ENCODE measurements at places on chromosomes 2 and 18.
A peak's percentile ranks its signal among the peaks of the same experiment; 100 is the strongest.

DNA sequence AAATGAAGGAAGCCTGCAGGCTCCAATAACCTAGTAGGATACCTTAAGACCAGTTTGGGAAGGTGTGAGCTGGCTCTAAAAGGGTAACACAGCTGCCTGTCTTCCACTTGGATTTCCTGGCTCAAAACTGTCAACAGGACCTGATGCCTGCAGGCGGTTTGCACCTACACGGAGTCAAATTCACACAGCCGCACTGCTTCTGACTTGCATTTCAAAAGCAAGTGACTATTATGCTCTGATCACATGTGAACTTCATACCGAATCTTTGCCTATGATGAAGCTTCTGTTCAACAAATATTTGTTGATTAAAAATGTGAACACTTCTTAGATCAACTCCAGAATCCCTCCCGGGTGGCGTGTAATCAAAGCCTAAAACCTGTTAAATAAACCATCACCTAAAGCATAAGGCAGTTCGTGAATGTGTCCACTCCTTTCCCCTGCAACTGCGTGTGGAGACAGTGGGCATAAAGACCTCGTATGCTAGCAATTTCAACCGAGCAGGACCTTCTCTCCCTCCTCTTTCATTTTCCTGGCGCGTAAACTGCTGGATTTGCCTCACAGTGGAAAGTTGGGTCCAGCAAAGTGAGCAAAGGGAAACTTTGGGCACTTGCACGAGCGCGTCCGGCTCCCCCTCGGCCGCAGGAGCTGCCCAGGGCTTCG, 784 bp downstream of the CRACDL start:
- DNase-seq, result no peak

GRCh38 chr2:133788386-133788785, 220.1 kb upstream of the NCKAP5 start:
- DNase-seq, result no peak

- peak; percentile 75 for DNase-seq
Measured at GRCh38 chr2:74845217-74845751, 11.4 kb downstream of the HK2 start.

- DNase-seq, result no peak
Measured at GRCh38 chr18:13440277-13441248, 222.0 kb downstream of the LDLRAD4 start.

GRCh38 chr2:101135412-101136296, 15.5 kb downstream of the TBC1D8 start:
- DNase-seq, result no peak

- DNase-seq, result no peak
Measured at GRCh38 chr2:112787729-112788393, 3.6 kb upstream of the IL1A start.

- DNase-seq, result no peak
Measured at GRCh38 chr18:70429847-70430500, 141.1 kb downstream of the SOCS6 start.

- peak; percentile 37 for DNase-seq
Measured at GRCh38 chr2:182915369-182916326, 49.2 kb upstream of the FRZB start.

DNA sequence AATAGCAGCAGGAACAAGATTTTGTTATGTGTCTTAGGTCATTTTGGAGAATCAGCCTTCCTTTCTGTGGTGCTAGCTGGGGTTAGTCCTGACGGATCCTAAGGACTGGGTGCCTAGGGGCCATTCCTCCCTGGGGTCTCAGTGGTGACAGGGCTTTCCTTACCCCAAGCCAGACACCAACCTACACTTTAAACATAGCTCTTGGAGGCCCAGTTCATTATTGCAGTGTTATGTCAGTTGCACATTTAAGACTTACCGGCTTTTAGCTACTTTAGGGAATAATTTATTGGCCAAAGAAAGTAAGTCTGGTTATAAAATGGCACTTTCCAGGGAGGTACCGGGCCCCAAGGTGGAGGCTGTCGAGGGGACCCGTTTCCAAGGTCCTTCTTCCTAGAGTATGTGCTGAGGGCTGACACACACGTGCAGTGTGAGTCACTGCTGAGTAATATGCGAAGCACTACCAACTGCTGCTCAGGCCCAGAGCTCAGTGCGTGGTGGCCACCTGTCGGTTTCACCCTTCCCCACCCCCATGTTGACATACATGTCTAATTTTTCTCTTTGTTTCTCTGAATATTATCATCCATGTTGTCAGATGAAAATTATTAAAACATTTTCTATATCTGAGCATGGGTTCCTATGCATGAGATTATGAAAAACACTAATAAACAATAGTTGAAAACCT, 37.0 kb upstream of the GRHL1 start:
- no peak for DNase-seq

DNA sequence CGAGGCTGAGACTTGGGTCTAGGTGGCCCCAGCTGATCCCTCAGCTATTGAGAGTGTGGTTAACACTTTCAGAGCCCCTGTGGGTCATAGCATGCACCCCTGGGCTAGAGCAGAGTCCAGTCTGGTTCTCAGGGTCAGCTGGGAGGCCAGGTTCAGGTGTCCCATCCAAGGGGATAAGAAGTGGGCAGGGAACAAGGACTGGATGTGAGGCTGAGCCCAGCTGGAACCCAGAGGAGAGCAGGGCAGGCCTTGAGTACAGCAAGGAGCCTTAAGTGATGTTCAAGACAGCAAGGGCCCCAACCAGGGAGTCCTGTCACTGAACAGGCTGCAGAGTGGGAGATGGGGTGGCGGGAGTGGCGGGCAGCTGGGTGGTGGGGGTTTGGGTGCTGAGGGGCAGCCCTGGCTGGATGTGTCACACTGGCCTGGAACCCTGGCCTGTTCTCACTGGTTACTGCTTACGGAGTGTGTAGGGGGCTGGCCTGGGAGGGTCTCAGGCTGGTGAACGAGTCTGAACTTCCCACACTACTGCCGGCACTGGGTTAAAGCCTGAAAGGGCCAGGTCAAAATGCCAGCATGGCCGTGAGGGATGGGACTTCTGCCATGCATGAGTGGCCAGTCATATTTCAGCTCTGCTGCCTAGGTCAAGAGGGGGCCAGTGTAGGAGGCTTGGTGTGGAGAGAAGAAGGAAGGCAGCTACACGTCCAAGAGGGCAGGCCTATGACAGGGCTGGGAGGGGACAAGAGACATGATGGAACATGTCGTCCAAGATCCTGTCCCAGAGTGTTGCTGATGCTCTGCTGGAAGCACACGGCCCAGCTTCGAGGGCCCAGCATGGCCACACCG, 13.6 kb downstream of the TMEM185B start:
- no peak for DNase-seq

- DNase-seq, result no peak
Measured at GRCh38 chr2:146317959-146318358, 1526.9 kb upstream of the ACVR2A start.

GRCh38 chr2:98459496-98460175, 15.0 kb downstream of the INPP4A start:
- DNase-seq, result no peak

DNA sequence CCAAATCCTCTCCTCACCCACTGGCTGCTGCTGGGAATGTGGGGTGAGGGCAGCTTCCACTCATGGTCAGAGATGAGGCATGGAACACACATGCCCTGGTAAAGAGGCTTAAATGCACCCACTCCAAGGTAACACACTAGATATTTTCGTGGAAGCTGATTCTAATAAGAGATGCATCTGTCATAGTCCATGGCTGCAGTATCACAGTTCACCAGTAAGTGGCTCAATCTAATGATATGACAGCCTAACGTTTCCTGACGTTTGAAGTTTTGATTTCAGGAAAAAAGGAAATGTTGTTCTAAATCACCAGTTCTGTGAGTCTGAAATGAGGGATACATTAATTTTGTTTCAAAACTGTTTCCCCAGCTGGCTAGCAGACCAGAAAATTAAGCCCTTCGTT, 38.2 kb downstream of the LCT start:
- DNase-seq, result no peak

- no peak for DNase-seq
Measured at GRCh38 chr2:190693533-190694232, 44.8 kb downstream of the NAB1 start.

GRCh38 chr2:39701137-39701536, 35.4 kb downstream of the TMEM178A start:
- DNase-seq, result no peak

GRCh38 chr2:151796774-151797173, 31.4 kb downstream of the ARL5A start:
- DNase-seq, result no peak

- no peak for DNase-seq
Measured at GRCh38 chr2:188456114-188456909, 164.6 kb downstream of the GULP1 start.

- DNase-seq, result no peak
Measured at GRCh38 chr2:195559431-195559914, 97.6 kb upstream of the SLC39A10 start.

DNA sequence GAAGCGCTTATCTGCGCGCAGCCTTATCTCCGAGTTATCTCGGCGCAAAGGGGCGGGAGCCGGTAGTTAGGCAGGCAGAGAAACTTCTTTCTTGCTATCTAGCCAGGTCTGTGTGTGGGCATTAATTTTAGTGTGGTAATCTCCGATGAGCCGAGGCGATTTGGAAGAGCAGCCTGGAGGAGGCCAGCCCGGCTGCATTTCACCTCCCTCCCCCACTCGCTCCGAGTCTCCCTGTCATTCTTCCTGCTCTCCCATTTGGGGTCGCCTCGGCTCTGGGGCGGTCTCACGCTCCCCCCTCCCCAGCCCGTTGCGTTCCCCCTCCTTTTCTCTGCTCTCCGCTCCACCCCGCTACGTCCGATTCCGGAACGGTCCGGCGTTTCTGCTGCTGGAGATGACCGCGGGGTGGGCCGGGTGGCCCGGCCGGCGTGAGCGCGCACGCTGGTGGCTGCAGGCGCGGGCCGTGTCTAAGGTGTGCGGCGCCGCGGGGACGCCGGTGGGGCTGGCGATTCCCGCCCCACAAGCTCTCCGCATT, 566 bp downstream of the GATA6 start:
- DNase-seq, result no peak

GRCh38 chr2:233179848-233180366, 71.6 kb upstream of the ATG16L1 start:
- no peak for DNase-seq

- no peak for DNase-seq
Measured at GRCh38 chr2:3958969-3959368, 255.6 kb downstream of the DCDC2C start.

DNA sequence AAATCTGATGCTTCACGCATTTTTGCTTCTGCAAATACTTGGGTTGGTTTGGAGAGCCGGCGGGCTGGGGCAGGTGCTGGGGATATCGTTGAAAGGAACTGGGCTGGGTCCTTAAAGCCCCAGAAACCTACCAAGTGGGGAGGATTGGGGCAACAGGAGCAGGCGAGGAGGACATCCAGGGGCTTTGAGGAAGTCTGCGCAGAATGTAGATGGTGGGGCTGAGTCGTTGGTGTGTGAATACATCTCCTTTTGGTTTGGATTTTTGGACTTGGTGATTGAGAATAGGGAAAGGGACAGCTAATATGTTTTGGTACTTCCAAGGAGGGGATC, 1.1 kb downstream of the DCC start:
- DNase-seq, result no peak

DNA sequence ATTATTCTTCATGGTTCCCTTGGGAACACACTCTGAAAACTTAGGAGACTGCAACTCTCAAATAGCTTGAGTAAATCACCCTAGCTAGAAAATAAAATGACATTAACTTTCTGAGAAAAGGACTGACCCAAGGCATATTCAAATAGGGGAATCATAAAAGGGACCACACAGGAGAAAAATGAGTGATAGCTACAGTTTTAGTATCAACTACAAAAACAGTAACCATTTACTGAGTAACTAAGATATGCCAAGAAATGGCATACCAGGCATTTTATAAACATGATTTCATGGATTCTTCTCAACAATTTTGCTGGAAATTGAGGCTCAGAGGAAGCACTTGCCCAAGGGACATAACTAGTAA, 84.5 kb downstream of the AFF3 start:
- peak; percentile 25 for DNase-seq

DNA sequence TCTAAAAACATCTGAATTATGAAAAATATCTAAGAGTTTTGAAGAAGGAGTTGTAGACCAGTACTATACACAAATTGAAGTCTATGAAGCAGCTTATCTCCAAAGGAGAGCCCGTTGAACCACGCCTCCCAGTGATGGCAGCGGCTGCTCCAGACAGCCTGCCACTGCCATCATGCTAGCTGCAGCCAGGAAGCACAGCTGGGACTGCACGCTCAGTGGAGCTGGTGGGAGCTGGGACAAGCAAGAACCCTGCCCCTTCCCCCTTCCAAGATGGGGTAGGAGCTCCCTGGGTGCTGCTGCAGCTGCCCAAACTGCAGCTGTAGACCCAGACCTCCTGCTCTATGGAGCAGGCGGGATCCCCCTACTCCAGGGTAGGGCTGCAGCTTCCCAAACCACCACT, 124.7 kb upstream of the SPATS2L start:
- DNase-seq, result no peak

- no peak for DNase-seq
Measured at GRCh38 chr2:102773149-102773705, 11.4 kb downstream of the TMEM182 start.

DNA sequence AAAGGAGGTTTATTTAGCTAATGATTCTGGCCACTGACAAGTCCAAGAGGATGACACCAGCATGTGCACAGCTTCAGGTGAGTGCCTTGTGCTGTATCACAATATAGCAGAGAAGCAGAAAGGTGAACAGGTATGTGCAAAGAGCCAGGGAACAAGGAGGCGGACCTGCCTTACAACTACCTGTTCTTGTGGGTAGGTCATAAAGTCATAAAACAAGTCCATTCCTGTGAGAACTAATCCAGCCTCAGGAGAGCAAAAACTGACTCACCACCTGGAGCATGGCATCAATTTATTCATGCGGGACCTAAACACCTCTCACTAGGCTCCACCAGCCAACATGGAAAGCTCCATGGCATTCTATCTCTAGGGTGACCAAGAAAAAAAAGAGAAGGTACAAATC, 234.2 kb downstream of the ASXL3 start:
- DNase-seq, result peak; percentile 25

- DNase-seq, result no peak
Measured at GRCh38 chr2:20348542-20348941, 2.1 kb downstream of the PUM2 start.

DNA sequence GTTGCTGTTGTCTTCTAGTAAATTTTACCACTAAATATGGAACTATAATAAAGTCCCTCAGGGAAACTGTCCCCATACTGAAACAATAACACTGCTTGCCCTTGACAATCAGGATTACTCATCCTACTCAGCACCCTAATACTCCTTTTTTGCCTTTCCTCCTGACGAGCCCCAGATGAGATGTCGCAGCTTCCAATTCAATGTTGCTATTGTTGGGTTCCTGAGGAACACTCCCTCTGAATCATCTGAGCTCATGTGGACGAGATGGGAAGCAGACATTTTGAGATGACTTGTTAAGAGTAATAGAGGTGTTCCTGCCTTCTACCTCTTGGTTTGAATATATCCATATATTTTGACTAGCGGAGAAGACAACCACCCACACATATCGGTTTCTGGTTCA, 187.8 kb upstream of the FAM98A start:
- DNase-seq, result no peak

- peak; percentile 66 for DNase-seq
Measured at GRCh38 chr2:1742681-1743395, 1.5 kb downstream of the PXDN start.

- DNase-seq, result no peak
Measured at GRCh38 chr18:52499644-52500043, 159.6 kb downstream of the DCC start.

- peak; percentile 76 for DNase-seq
Measured at GRCh38 chr18:12628706-12629702, 28.9 kb downstream of the SPIRE1 start.

All from epithelial cell of proximal tubule (primary cell).